ENCODE measurements at places on chromosomes 3 and 15. TPM values are rescaled to one million over a fixed set of nuclear protein-coding genes. Genes with fewer than 3 reads are reported as not detected.

Gene PP2D1
- total RNA-seq = not detected

Gene IFRD2
- total RNA-seq = 62.2 TPM

Gene LARP6
- 57.8 TPM for total RNA-seq

Gene RPL15
- 1,939 TPM for total RNA-seq

Gene SLC28A1
- not detected for total RNA-seq

Gene TICRR
- total RNA-seq = 55.7 TPM

Gene PPP2R3A
- 1.3 TPM for total RNA-seq

Gene MOBP
- total RNA-seq = 0.19 TPM

Gene SKOR1
- total RNA-seq = 0.37 TPM

Gene FOXB1
- not detected for total RNA-seq

Gene BNIP2
- 59.3 TPM for total RNA-seq

Gene KLHL40
- total RNA-seq = not detected

Gene P3H2
- 19.6 TPM for total RNA-seq

Gene FBXL22
- total RNA-seq = 0.24 TPM

Gene ZBTB20
- total RNA-seq = 13.5 TPM

Gene CFAP92
- 0.26 TPM for total RNA-seq

Gene LPP
- total RNA-seq = 39.7 TPM

Gene SPESP1
- not detected for total RNA-seq

Gene ITPKA
- total RNA-seq = 4.3 TPM

Gene PRICKLE2
- not detected for total RNA-seq

Gene KIF7
- total RNA-seq = 9.5 TPM

Gene SERP1
- 86.5 TPM for total RNA-seq

Gene AKAP13
- total RNA-seq = 53.3 TPM
